ENCODE measurements at places on chromosomes 1 and 21.

- DNase-seq: no peak
Measured at GRCh38 chr1:106680776-106681344, 375.6 kb upstream of the PRMT6 start.

DNA sequence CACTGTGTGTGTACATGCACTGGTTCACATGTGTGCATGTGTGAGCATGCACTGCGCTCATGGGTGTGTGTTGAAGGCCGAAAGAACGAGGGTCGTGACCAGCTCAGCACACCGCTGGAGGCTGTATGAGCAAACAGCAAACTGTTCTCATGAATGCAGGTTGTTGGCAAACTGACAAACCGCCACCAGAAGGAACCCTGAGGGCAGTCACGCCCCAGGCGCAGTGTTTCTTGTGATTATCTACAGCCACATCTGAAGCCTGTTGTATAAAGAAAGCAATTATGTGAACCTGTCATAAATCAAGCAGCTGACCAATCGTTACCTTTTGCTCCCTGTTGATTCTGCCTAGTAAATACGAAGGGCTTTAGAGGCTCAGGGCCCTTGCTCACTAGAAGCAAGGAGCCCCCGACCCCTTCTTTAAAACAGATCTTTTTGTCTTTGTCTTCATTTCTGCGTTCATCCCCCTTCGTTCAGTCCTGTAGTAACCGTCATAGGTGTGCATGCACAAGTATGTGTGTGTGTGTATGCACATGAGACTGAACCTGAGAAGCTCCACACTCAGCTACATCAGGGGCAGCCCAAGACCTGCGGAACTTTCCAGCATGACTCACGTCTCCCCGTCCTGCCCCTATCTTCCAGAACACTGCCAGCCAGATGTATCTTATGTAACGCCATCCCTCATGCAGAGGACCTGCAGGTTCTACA, 16.8 kb upstream of the RIPK4 start:
- peak; percentile 97 for DNase-seq

DNA sequence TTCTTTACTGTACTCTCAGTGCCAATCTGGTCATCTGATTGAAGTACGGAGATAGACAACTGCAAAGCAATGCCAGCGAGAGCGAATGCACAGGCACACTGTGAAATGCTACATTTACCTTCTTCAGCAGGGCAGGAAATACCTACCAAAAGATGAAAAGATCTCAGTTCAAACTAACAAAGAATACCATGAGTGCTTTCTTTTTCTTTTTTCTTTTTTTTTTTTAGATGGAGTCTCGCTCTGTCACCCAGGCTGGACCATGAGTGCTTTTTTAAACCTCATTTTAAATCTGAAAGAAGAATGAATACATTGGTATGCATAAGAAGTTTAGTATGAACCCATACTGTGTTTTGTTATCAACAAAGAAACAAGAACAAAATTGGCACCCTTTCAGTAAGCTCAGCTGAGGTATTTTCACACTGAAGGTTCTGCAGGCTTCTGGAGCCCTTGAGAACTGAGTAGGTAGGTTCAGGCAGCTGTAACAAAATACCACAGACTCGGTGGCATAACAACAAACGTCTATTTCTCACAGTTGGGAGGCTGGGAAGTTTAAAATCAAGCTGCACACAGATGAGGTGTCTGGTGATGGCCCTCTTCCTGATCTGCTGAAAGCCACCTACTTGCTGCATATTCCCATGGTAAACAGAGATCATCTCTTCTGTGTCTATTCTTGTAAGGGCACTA, 1.7 kb upstream of the CHI3L2 start:
- DNase-seq: no peak

DNA sequence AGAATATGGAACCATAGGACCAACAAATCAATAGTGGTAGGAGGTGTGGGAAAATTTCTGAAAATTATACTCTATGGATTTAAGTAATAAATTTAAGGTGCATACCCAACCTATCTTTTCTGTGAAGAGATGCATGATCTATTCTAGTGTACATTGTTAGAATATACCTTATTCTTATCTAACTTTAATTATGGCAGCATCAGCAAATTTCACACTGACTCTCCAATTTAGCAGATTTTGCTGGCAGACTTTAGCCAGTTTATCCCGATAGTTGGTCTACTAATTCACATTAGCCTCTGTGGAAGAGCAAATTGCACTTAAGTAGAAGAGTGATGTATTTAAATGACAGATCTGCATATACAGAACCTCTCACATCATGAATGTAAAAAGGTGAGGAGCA, 400.0 kb downstream of the PLA2G4A start:
- DNase-seq: no peak

- DNase-seq: no peak
Measured at GRCh38 chr21:43734928-43735229, 15.9 kb downstream of the PDXK start.

DNA sequence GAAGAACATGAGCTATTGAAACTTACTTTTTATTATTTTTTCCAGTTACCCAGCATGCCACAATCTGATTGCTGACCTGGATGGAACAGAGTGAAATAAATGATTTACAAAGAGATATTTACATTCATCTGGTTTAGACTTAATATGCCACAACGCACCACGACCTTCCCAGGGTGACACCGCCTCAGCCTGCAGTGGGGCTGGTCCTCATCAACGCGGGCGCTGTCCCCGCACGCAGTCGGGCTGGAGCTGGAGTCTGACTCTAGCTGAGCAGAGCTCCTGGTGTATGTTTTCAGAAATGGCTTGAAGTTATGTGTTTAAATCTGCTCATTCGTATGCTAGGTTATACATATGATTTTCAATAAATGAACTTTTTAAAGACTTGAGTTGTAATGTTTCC, 243.9 kb downstream of the SDCCAG8 start:
- no peak for DNase-seq

DNA sequence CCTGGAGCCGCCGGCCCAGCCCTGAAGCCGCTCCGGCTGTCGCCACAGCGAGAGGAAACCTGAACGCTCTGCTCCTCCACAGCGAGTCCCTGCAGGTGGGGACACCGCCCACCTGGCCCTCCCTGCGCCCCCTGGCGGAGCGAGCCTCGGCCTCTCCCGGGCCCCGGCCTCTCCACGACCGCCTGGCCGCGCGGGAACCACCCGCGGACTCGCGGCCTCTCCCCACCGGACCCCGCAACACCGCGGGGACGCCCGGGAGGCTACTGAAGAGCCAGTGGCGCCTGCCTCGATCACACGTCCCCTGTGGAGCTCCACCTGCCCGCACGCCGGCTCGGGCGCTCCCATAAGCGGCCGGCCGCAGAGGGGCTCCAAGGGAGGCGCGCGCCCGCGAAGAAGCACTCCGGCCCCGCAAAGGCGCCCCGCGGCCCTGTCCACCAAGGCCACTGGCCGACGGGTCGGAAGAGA, 109.6 kb downstream of the KCNN3 start:
- DNase-seq: no peak

Measured in epithelial cell of prostate (primary cell).